Smooth muscle cell of the brain vasculature (primary cell): ENCODE measurements at places on chromosomes 16 and 17.
A peak's percentile ranks its signal among the peaks of the same experiment; 100 is the strongest.

DNA sequence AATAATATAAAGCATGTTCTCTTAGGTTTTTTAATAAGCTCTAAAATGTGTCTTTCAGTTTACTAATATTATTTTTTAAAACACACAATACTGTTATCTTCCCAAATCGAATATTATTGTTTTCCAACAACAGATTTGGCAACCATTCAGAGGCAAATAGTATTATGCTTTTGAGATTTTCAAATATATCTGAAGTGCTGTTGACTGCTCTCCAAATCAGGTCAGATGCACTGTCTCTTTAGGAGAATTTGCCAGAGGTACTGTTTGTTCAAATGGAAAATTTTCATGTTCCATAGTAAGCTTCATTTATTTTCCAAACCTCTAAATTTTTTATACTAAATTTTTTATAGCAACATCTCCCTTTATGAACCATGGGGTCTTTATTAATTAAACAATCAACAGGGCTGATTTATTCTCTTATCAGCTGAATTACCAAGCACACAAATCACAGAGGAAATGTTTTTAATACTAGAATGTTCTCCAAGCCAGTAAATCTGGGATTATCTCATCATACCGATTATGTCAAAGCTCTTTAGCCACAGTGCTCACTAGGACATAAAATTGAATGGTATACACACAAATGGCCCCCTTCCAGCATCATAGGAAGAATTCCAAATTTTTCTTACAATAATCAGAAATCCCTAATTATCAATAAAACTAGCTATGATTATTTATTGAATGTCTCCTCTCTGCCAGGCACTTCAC lies 108.8 kb upstream of the HLF start:
- no peak for DNase-seq

- no peak for DNase-seq
These were observed 9.5 kb downstream of the MTMR4 start for GRCh38 chr17:58504826-58505351.

GRCh38 chr17:10737168-10737622 lies 7.4 kb upstream of the TMEM220 start:
- DNase-seq, result no peak

GRCh38 chr17:40399185-40399584 lies 18.5 kb downstream of the TOP2A start:
- no peak for DNase-seq

- no peak for DNase-seq
These were observed 16.6 kb upstream of the C16orf74 start for GRCh38 chr16:85767531-85767930.

- no peak for DNase-seq
These were observed 191.0 kb upstream of the RPL38 start for GRCh38 chr17:74012465-74012864.

DNA sequence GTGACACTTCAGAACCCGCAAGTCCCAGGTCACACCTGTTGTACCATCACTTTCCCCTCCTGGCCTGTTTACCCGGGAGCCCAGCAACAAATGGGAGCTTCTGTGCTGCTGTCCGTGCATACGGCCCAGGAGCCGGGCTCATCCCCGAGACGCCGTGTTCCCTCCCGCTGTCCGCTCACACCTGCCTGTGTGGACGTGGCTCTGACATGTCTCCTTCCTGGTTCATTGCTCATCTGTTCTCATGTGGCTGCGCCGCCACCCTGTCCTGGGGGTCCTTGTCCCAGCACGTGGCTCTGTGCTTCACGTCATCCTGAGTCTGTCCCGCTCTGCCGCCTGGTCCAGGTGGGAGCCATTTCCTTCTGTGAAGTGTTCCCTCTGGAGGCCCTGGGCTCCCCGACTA lies 37.9 kb downstream of the TBCD start:
- DNase-seq, result no peak

DNA sequence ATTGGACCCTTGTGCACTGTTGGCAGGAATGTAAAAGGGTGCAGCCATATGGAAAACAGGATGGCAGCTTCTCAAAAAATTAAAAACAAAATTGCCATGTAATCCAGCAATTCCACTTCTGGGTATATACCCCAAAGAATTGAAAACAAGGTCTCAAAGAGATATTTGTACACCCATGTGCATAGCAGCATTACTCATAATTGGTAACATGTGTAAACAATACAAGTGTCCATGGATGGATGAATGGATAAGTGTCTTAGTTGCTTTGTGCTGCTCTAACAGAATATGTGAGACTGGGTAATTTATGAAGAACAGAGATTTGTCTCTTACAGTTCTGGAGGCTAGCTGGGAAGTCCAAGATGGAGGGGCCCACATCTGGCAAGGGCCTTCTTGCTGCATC lies 3.8 kb upstream of the RUNDC3A start:
- DNase-seq, result no peak

GRCh38 chr17:78728495-78728894 lies 53.6 kb downstream of the CYTH1 start:
- DNase-seq, result no peak

DNA sequence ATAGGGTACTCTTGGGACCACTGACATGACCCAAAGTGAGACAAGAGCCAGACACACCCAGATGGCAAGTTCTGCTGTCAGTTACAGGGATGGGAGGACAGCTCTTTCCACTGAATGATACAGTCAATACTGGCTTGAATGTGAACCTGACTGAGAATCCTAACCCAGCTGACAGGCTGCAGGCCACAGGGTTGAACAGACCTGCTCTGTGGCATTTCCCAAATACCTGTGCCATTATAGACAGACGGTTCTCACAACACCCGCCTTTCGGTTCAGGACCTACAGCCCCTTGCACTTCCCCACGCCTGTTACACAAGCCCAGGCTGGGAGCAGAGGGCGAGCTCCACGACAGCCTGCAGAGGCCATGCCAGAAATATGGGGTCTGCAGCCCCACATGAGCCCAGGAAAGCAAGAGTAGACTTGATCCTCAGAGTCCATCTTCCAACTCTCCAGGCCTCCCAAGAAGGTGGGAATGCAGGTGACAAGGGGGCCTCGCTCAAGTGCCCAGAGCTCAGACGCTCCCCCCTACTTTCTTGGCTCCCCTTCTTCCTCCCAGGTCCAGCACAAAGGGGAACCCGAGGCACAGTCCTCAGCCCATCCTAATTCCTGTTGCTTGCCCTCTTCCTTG lies 314.3 kb downstream of the SOX9 start:
- DNase-seq, result no peak

- DNase-seq, result no peak
These were observed 2.8 kb downstream of the MAPK8IP3 start for GRCh38 chr16:1708768-1709180.

- DNase-seq, result no peak
These were observed 77.6 kb downstream of the CHD9 start for GRCh38 chr16:53132406-53132805.

DNA sequence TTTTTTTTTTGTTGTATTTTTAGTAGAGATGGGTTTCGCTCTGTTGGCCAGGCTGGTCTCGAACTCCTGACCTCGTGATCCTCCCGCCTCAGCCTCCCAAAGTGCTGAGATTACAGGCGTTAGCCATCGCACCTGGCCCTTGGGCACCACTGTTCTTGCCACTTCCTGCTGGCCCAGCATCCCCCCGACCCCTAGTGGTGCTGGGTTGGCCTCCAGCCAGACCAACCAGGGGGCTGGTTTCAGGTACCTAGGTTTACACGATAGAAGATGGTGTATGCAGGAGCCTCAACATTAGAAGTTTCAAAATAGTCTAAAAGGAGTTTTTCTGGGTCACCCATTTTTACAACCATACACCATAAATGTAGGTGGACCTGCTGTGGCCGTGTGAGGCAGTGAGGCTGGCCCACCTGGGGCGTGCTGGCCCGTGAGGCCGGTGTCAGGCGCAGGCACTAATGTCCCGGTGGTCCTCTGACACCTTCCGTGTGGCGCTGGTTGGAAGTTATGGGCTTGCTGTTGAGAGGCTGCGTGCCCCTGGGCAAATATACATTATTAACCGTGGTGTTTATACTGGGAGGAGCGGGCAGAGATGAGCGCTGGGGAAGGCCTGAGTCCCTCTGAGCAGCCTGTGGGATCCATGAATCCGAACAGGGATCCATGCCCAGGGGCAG lies 43.5 kb downstream of the CFAP20 start:
- no peak for DNase-seq

GRCh38 chr17:35433075-35433894 lies 985 bp upstream of the SLFN12 start:
- peak; percentile 92 for DNase-seq

GRCh38 chr17:48576479-48577309 lies 1.5 kb downstream of the HOXB4 start:
- no peak for DNase-seq
